NCI-H1092 (cell line): ENCODE measurements at places on chromosomes 7 and 10.
A peak's percentile ranks its signal among the peaks of the same experiment; 100 is the strongest.

- DNase-seq = no peak
Observed at GRCh38 chr7:133957845-133958244, 169.3 kb upstream of the LRGUK start.

DNA sequence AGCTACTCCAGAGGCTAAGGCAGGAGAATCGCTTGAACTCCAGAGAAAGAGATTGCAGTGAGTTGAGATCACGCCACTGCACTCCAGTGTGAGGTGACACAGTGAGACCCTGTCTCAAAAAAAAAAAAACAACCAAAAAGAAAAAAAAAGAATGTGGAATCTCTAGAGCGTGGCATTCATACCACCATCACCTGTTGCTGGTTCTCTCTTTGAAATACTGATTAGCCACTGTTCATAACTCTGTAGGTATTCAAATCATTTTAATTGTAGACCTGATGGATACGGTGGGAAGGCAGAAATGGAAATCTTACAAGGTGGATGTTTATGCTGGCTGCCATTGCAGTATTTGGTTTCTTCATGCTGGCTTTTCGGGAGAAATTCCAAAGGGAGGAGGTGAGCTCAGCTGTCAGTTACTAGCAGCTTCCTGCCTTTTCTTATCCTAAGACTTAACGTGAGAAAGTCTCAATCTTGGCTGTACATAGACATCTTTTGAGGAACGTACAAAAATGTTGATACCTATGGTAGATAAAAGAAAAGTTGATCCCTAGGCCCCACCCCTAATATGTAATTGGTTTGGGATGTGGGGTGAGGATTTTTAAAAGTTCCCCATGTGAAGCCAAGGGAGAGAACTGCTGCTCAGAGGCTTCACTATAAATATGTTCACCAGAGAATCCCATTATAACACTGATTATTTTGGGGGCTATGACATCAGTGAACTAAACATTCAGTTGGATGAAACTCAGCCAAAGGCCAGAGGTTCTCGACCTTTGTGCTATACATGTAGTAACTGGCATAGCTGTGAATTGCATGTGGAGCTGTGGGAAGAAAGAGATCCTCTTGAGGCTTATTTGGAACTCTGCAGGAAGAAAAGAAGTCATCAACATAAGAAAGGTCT is 26.9 kb upstream of the MKLN1 start:
- DNase-seq = no peak

GRCh38 chr10:93600446-93601145 is 439 bp downstream of the RBP4 start:
- no peak for DNase-seq

DNA sequence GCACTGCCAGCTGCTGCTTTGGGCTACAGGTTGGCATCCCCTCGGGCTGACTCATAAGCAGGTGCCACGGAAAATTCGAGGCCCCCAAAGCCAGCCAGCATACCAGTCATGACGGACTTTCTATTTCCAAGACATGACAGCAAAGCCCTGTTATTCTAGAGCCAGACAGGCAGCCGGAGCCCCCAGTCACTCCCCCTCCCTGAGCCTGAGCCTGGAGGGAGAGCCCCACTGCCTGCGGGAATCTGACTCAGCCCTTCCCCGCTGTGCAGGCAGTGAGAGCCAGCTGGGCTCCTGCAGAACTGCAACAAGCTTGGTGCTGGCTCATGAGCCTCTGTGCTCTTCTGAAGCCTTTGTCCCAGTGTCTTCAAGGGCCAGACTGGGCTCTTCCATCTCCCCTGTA is 15.8 kb downstream of the BTBD16 start:
- no peak for DNase-seq

GRCh38 chr7:5545222-5545914 is 121.7 kb upstream of the TNRC18 start:
- no peak for DNase-seq

- no peak for DNase-seq
Observed at GRCh38 chr7:70571403-70571934, 560.5 kb upstream of the GALNT17 start.

GRCh38 chr7:30869794-30870611 is 41.6 kb upstream of the AQP1 start:
- peak; percentile 43 for DNase-seq

DNA sequence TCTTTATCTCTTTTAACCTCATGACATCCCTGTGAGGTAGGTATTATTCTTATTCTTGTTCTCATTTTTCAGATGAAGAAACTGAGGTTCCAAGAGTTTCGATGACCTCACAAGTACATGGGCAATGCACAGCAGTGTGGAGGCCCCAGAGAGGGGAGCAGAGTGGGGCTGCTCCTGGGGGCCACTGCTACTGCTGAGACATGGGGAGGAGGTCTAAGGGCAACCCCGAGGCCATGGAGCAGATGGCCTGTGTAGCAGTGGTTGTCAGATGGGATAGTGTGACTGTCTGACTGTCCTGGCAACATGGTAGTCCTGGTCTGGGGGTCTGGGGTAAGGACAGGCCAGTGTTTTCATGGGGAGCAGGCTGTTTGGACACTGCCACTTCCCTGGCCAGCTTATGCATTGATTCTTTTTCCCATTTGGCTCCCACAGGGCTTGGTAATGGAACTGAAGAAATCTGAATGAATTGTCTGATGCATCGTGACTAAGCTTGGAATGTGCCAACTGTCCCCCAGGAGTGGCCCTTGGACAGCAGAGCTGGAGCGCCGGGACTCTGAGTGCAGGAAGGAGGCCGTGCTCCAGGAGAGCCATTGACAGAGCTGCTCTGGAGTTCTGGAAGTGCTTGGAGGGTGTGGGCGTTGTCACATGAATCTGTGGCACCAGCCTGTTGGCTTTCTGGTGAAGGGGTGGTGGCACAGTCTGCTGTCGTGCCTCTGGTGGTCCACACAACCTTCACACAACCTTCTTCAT is 40.9 kb downstream of the ADRA2A start:
- no peak for DNase-seq

GRCh38 chr7:110421490-110422241 is 669.3 kb upstream of the LRRN3 start:
- DNase-seq = no peak

GRCh38 chr10:227014-227413 is 91.8 kb downstream of the ZMYND11 start:
- no peak for DNase-seq

GRCh38 chr10:17716161-17716560 is 35.8 kb upstream of the TMEM236 start:
- DNase-seq = no peak

GRCh38 chr10:7544203-7544602 is 122.6 kb downstream of the ITIH5 start:
- DNase-seq = no peak

- DNase-seq = no peak
Observed at GRCh38 chr7:79182283-79182682, 271.2 kb downstream of the MAGI2 start.

GRCh38 chr10:63125459-63125858 is 7.7 kb upstream of the NRBF2 start:
- DNase-seq = no peak

DNA sequence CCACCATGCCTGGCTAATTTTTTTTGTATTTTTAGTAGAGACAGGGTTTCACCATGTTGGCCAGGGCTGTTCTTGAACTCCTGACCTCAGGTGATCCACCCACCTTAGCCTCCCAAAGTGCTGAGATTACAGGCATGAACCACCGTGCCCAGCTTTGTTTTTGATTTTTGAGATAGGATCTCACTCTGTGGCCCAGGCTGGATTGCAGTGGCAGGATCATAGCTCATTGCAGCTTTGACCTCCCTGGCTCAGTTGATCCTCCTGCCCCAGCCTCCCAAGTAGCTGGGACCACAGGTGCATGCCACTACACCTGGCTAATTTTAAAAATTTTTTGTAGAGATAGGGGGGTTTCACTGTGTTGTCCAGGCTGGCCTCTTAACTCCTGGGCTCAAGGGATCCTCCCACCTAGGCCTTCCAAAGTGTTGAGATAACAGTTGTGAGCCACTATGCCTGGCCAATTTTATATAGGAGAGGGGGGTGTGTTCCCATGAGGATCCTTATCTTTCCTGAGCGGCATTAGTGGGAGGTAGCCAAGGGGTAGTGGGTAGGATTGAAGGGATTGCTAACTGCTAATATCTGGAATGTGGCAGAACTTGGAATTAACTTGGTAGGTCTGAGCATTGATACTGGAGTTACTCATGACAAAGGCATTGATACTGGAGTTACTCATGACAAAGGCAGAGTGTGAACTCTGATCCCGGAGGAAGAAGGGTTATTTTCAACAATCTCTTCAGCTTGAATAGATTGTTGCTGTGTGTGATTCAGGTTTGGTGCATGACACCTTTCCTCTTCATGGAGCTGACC is 1.0 kb upstream of the NOLC1 start:
- no peak for DNase-seq

- no peak for DNase-seq
Observed at GRCh38 chr10:97778452-97779302, 6.9 kb upstream of the SFRP5 start.

GRCh38 chr10:72932259-72933015 is 22.2 kb downstream of the PLA2G12B start:
- no peak for DNase-seq

- DNase-seq = no peak
Observed at GRCh38 chr10:91238191-91238590, 17.7 kb downstream of the PCGF5 start.

DNA sequence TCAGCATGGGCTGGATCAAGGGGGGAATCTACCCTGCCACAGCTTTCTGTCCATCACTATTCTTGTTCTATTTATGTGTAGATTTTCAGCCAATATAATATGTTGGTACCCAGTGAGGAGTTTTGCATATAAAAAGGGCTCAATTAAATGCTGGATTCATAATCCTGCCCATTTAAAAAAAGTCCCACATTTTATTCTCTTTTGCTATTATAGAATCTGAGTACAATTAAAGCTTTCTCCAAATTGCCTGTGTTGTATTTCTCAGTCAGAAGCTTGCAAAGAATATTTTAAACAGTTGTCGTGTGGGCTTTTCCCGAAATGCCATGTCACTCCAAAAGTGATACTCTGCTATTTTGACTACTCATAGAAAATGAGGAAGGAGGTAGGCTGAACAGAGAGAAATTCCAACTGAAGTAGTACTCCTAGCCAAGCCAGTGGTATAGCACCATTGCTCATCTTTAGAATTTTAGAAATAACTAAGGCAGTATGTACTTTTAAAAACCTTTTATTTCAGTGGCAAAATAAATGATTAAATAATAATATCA is 108.3 kb upstream of the HDAC9 start:
- DNase-seq = no peak

- DNase-seq = no peak
Observed at GRCh38 chr7:7816816-7817536, 98.6 kb upstream of the RPA3 start.

DNA sequence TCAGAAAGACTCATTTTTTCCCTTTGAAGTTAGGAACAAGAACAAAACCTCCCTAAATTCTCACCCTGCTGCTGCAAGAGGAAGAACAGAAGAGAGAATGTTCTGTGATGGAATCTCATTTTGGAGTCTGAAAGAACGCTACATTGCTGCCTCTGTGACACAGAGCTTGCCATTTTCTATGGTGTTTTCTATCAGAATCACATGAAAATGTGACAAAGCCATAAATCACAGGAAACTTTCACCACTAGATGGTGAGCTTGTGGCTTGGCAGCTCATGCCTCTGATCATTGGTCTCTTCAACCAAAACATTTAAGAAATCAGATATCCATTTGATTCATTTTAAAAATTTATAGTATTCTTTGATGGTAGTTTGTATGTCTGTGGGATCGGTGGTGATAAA is 82.9 kb downstream of the CADPS2 start:
- DNase-seq = no peak

- no peak for DNase-seq
Observed at GRCh38 chr10:127563718-127564553, 14.8 kb downstream of the NPS start.

GRCh38 chr7:27520815-27521790 is 141.6 kb downstream of the HIBADH start:
- no peak for DNase-seq

DNA sequence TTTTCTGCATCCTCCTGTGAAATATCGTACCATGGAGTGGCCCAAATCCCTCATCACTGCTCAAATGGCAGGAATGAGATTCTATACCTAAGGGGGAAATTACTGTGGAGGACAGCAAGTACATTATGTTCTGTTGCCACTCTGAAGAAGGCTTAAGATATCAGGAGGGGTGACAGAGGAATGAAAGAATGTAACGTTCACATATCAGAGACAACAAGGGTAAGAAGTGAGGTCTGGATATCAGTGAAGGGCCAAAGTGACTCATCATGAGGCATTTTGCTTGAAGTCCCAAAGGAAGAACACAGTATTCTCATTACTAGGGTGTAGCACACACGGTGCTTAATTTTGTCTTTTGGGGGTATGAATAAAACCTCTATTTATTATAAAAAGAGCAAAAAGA is 71.5 kb upstream of the SLC13A1 start:
- DNase-seq = no peak

DNA sequence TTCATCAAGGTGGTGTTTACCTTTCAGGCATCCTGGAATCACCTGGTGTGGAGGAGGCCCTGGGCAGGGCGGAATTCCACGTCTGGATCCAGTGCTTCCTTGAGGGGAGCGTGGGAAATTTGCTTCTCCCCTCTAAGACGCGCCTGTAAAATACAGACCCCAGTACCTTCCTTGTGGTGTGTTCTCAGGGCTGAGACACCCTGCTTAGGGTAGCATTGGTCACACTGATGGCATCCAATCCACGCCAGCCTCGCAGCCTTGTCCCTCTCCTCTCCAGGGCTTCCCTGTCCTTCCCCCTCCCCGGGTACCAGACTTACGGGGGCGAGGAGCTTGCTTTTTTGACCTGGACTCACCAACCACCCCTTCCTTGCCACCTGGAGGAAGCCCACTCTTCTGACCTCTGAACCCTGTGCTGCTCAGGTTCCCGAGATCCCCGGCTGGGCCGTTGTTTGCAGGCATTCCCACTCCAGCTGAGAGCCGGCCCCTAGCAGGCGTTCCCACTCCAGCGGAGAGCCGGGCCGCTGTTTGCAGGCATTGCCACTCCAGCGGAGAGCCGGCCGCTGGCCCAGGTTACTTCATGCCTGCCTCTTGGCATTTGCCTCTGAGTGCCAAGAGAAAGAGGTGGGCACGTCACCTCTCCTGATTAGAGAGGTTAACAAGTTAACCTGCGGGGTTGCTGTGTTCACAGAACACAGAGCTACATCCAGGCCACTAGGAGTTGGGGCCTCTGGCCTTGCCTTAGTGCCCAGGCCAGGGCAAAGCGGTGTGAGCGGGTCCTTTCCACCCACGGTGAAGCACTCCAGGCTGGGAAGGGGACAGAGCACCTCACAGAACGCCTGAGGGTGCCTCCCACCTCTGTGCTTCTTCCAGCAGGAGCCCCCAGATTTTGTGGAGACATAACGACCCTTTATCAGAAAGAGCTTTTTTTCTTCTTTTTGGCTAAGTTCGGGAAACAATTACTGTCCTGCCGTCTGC is 254.0 kb upstream of the PPP2R2D start:
- DNase-seq = no peak

- DNase-seq = no peak
Observed at GRCh38 chr10:130409931-130410330, 273.7 kb downstream of the GLRX3 start.

DNA sequence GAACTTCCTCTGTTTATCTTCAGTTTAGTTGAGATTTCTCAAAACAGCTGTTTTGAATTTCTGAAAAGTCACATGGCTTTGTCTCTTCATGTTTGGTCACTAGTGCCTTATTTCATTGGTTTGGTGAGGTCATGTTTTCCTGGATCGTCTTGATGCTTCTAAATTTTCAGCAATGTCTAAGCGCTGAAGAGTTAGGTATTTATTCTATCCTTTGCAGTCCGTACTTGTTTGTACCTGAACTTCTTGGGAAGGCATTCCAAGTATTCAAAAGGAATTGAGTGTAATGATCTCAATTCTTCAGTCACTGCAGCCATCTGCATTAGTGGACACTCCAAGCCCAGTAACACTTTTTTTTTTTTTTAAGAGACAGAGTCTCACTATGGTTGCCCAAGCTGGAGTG is 67.7 kb downstream of the HERC4 start:
- DNase-seq = no peak

- DNase-seq = no peak
Observed at GRCh38 chr7:7565746-7566650, 686 bp upstream of the MIOS start.
